ENCODE measurements at places on chromosomes 12 and 14.

GRCh38 chr12:29023436-29024076 is 125.5 kb upstream of the FAR2 start:
- no peak for DNase-seq

GRCh38 chr12:68786929-68787328 is 21.0 kb upstream of the MDM2 start:
- DNase-seq = no peak

- DNase-seq = peak; percentile 80
Observed at GRCh38 chr12:100154474-100155247, 12.0 kb upstream of the BLTP3B start.

DNA sequence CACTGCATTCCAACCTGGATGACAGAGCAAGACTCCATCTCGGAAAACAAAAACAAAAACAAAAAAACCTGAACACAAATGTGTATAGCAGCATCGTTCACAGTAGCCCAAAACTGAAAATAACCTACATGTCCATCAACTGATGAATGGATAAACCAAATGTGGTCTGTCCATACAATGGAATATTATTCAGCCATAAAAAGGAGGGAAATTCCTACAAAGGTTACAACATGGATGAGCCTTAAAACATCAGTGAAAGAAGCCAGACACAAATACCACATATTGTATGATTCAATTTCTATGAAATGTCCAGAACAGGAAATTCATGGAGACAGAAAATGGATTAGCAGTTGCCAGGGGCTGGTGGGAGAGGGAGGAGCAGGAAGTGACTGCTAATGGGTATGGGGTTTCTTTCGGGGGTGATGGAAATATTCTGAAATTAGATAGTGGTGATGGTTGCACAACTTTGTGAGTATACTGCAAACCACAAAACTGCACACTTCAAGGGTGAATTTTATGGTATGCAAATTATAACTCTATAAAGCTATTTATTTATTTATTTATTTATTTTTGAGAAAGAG is 4.0 kb downstream of the MYL2 start:
- DNase-seq = no peak

GRCh38 chr14:93219103-93219726 is 12.2 kb downstream of the UBR7 start:
- no peak for DNase-seq
